ENCODE measurements at places on chromosomes 16 and 17.
A peak's percentile ranks its signal among the peaks of the same experiment; 100 is the strongest.

DNA sequence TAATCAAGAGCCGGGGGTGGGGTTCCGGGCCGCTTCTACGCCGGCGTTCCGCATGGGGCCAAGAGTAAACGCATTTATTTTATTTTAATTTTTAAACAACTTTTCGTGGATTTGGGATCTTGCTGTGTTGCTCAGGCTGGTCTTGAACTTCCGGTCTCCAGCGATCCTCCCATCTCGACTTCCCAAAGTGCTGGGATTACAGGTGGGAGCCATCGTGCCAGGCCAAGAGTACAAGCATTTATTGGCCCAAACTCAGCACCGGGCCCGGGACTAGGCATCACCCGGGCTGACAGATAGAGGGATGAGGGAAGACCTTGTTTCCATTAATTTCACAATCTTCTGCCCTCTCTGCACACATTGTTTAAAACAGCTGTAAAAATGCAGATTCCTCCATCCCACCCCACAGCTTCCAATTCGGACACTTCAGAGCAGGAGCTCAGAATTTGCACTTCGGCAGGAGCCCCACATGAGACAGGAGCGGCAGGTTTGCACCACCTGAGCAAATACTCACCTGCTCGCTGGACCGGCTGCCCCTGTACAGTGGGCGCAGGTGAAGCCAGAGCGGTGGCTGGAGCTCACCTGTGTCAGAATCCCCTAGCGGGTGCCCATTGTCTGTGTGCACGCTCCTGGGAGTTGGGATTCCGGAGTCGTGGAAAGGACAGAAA lies 663 bp upstream of the GINS2 start:
- DNase-seq, result no peak

DNA sequence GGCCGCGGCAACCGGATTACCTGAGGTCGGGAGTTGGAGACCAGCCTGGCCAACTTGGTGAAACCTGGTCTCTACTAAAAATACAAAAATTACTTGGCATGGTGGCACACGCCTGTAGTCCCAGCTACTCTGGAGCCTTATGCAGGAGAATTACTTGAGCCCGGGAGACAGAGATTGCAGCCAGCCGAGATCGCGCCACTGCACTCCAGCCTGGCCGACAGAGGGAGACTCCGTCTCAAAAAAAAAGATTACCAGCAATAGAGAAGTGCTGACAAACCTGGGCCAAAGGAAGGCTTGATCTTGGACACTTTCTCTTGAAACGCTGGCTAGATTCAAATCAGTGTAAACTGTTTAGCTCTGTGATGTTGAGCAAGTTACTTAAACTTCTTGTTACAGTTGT lies 4.3 kb downstream of the MT1H start:
- DNase-seq, result peak; percentile 43

DNA sequence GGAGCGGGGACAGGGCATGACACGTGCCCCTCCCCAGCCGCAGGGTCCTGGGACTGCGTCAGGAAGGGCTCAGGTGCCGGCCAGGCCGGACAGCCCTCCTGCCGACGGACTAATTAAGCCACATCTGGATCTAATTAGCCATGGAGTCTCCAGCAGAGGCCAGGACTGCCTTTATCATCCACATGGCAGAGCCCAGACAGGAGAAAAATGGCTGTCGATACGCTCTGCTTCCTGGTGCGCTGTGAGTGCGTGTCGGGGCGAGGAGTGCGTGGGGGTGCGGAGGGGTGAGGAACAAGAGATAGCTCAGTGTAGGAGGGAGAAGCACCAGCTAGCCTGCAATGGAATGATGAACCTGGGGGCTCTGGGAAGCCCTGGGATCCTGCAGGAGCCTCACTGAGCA lies 218.8 kb downstream of the IRF8 start:
- peak; percentile 18 for DNase-seq

DNA sequence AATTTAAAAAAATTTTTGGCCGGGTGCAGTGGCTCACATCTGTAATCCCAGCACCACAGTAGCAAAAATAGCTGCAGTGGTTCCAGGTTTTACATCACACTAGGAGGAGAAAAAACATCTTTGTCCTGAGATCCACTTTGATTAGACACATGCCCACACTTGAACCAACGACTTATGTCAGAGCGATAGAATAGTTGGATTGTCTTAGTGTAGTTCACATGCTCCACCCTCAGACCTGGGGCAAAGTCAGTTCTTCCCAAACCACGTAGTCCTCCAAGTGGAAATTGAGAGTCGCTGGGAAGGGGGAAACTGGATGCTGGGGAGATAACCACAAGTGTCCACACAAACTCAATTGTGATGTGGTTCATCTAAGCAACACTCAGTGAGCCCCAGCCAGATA lies 11.4 kb upstream of the ITGAM start:
- no peak for DNase-seq

- DNase-seq, result no peak
Observed at GRCh38 chr16:3190949-3191353, 2.9 kb downstream of the OR1F1 start.

DNA sequence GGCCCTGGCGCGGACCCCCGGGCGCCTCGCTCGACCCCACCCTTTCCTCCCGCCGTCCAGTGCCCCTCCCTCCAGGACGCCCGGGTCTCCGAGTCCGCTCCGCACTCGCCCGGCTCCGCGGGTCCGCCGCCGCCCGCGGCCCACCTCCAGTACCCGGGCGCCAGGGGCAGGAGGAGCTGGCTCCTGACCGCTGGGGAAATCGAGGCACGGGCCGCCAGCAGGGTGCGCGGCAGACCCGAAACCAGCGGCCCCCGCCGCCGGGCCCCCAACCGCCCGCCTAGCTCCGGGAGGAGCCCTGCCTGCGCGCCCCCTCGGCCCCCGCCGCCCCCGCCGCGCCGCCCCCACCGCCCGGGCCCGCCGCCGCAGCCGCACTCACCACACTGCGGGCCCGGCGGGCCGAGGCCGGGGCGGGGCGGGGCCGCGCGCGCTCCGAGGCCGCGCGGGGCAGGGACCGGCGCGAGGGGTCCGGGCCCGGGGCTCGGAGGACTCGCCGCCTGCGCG lies 333 bp downstream of the MAFG start:
- DNase-seq, result no peak

DNA sequence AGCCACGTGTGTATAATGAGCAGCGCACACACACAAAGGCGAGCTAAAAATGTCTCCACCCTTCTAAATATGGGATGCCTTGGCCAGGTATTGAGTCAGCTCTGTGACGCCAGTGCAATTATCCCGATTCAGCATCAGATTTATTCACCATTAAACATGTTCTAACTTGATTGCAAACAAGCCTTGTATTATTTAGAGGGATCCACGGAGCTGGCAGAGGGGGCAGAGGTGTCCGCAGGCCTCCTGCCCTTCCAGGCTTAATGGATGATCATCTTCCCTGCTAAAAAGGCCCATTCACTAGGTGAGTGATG lies 591.7 kb downstream of the MAF start:
- DNase-seq, result no peak

GRCh38 chr17:48569674-48570324 lies 8.4 kb downstream of the HOXB4 start:
- DNase-seq, result no peak
